ENCODE measurements at places on chromosomes 13 and 19.

- DNase-seq: no peak
Measured at GRCh38 chr19:40650749-40651305, 39.6 kb downstream of the NUMBL start.

DNA sequence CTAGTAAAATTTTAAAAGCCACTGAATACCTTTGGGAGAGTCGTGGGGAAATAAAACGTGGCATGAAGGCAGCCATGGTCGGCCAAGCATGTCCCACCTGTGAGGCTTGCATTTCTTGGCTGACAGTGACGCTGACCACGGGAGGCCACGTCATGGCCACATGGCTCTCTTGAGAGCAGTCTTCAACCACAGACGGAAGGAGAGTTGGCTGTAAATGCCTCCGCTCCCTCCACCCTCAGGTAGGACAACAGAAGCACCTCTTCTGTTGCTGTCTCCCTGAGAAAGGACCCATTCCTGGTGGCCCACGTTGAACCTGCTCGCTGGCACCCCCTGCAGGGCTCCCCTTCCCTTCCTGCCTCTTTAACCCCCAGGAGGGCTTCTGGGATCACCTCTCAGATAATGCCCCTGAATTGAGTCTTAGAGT, 10.6 kb upstream of the LRRC25 start:
- no peak for DNase-seq

GRCh38 chr13:81140675-81141074, 799.7 kb upstream of the SPRY2 start:
- DNase-seq: no peak

- DNase-seq: no peak
Measured at GRCh38 chr13:88704600-88705275, 1033.6 kb downstream of the SLITRK5 start.

DNA sequence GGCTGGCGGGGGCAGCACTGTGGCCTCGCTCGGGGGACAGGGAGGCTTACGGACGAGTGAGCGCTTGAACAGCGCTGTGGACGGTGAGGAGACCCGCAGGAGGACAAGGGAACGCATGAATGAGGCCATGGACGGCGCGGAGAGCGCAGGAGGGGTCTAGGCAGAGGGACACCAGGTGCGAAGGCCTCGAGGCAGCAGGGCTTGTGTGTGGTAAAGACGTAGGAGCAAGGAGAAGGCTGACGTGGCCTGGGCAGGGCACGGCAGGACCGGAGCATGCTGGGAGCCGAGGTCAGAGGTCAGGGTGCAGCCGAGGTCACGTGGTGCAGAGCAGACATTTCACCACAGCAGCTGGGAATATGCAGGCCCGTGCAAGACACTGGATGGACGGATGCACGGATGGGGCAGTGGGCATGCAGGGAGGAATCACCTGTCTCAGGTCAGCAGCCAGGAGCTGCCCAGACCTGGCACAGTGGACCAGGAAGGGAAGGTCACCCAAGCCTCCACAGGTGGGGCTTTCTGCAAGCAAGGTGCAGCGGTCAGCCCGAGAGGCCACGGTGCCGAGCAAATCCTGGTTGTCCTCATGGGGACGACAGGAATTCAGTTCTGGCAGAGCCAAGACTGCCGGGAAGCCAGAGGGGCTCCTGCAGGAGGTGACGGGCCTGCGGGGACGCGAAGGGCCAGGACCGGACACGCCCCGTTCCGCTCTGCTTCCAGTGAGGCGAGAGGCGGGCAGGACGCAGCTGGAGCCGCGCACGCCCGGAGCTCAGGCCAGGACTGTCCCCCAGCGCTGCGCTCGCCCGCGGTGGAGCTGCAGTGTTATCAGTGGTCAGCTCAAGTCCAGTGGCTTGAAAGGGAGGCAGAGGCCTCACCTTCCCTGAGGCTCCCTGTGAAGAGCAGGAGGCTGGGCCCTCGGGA, 72.2 kb downstream of the RASA3 start:
- no peak for DNase-seq

DNA sequence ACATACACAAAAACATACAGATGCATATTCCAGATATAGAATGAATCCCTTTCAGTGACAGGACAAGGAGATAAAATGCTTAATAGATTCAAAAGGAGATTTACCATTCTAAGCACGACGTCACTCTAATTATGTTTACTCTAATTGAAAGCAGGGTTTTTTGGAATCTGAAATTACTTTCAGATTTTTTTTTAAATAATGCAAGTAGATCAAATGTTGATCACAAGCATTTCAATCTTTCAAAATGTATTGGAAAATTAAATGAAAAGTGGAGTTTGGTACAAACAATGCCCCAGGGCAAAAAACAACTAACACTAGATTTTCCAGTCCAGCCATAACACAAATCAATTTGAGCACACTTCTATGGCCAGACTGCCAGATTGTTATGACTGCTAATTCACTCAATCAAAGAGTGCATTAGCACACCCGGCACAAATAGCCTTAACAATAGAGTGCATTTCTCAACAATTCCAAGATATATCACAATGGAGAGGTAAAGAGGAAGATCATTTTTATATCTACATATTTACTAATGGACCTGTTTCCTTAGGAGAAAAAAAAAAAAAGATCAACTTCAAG, 4.3 kb upstream of the DACH1 start:
- DNase-seq: no peak

- no peak for DNase-seq
Measured at GRCh38 chr13:48194379-48194754, 38.6 kb upstream of the ITM2B start.

DNA sequence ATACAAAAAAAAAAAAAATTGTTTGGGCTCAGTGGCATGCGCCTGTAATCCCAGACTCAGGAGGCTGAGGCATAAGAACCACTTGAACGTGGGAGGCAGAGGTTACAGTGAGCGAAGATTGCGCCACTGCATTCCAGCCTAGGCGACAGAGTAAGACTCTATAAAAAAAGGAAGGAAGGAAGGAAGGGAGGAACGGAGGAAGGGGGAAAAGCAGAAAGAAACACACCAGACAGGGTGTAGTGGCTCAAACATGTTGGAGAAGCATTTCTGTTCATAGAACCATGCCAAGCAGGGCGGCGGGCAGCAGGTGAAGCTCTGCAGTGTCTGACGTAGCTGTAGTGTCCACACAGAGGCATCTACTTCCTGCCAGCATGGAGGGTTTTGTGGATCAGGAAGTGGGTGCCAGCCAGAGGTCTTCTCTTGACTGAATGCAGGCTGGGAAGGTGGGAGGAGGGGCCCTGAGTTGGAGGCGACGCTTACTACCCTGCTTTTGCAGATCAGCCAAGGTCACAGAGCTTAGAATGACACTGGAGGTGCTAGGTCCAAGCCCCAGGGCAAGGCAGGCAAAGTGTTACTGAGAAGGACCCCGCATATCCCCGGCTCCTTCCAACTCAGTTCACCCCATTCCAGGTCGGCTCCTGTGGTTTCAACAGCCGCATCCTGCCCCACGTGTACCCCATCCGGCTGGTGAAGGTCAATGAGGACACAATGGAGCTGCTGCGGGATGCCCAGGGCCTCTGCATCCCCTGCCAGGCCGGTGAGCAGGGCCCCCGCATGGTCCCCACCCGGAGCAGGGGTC, 11.6 kb upstream of the PGLS start:
- DNase-seq: no peak

DNA sequence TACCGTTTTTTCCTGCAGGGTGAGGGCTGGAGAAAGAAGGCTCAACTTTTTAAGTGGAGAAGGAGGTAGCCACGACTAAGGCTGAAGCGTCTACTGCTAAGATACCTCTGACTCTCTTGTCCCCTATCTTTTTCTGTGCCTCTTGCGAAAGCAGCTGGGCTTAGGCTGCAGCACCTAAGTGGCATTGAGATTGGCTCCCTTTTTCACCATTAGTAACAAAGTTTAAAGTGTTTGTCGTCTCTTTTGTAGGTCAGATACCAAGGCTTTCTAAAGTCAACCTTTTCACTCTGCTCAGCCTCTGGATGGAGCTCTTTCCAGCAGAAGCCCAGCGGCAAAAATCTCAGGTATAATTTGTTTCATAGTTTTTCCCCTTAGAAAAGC, 887 bp downstream of the CDADC1 start:
- DNase-seq: no peak

- no peak for DNase-seq
Measured at GRCh38 chr19:28351761-28352160, 861.2 kb downstream of the UQCRFS1 start.

- no peak for DNase-seq
Measured at GRCh38 chr19:7986321-7987113, 18.9 kb downstream of the ELAVL1 start.

GRCh38 chr19:13985771-13986347, 20.3 kb downstream of the RFX1 start:
- DNase-seq: no peak

DNA sequence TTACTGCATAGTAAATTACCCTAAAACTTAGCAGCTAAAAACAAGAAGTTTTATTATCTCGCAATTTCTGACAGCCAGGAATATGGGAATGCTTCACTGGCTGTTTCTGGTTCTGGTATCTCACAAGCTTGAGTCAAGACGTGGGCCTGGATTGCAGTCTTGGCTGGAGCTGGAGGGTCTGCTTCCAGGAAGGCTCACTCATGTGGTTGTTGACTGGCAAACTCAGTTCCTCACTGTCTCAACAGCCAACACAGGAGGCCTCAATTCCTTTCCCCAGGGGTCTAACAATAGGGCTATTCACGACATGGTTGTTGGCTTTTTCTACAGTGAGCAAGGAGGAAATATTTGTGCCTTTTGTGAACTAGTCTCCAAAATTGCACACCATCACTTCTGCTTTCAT, 146.3 kb downstream of the GPC5 start:
- no peak for DNase-seq

DNA sequence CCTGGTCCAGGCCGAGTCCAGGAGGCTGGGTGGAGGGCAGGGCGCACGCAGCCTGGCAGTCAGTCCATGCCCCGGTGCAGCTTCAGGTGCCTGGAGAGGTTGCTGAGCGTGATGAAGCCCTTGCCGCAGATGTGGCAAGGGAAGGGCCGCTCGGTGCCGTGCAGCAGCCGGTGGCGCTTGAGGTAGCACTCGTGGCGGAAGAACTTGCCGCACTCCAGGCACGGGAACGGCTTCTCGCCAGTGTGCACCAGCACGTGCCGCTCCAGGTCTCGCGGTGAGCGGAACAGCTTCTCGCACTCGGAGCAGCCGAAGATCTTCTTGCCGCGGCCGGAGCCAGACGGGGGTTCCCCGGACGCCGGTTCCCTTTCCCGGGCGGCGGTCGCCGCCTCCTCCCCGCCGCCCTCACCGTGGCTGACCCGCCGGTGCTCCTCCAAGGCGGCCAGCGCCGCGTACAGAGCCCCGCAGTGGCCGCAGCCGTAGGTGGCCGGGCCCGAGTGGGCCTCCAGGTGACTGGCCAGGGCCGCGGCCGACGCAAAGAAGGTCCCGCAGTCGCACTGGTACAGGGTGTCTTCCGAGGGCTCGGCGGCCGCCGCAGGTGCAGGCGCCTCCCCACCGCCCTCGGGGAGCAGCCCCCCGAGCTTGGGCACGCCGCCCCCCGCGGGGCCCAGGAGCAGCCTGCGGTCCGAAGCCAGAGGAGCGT, 6.8 kb downstream of the FIZ1 start:
- no peak for DNase-seq

DNA sequence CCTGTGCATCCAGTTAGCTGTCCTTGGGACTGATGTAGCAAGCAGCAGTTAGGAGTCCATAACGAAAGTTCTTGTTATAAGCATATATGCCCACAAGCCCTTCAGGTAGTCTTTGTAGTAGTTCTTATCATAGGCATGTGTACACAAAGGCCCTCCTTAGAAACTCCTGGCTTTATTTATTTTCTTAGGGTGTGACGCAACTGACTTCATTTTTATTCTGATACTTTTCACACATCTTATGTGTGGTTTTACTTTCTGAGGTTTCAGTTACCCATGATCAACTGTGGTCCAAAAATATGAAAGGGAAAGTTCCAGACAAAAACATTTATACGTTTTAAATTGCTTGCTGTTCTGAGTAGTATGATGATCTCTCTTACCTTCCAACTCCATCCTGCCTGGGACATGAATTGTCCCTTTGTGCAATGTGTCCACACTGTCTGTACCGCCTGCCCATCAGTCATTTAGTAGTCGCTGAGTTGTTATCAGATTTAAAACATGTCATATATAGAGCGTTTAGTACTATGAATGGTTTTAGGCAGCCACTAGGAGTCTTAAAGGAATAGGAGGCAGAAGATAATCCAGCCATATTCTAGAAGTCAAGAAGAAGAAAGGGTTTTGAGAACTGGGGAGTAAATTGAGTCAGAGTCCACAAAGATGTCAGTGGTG, 19.4 kb downstream of the GPC5 start:
- no peak for DNase-seq

DNA sequence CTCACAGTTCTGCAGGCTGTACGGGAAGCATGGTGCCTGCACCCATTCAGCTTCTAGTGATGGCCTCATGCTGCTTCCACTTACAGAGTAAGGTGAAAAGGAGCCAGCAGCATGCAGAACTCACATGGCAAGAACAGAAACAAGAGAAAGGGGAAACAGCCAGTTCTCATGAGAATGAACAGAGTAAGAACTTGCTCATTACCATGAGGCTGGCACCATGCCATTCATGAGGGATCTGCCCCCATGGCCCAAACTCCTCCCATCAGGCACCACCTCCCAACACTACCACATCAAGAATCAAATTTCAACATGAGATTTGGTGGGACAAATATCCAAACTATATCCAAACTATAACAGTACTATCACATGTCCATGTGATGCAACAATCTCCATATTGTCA, 72.1 kb downstream of the KATNAL1 start:
- no peak for DNase-seq

DNA sequence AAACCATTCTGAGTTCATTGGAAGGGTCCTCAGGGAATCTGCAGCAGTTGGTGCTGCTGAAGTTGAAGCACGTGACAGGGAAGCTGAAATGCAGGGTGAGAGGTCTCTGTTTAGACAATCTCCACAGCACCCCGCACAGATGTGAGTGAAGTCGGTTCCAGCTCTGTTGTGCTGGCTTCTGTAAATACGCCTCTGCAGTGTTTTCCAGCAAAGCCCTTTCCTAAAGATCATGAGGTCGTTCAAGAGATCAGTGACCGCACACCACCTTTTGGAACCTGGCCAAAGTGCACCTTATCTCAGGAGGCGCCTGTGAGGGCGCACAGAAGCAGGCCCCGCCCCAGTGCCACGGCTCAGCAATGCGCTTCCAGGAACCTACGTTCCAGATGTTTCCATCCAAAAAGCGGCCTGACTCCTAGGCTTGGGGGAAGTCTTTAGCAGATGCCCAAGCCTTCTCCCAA, 10.8 kb downstream of the CUL4A start:
- no peak for DNase-seq

DNA sequence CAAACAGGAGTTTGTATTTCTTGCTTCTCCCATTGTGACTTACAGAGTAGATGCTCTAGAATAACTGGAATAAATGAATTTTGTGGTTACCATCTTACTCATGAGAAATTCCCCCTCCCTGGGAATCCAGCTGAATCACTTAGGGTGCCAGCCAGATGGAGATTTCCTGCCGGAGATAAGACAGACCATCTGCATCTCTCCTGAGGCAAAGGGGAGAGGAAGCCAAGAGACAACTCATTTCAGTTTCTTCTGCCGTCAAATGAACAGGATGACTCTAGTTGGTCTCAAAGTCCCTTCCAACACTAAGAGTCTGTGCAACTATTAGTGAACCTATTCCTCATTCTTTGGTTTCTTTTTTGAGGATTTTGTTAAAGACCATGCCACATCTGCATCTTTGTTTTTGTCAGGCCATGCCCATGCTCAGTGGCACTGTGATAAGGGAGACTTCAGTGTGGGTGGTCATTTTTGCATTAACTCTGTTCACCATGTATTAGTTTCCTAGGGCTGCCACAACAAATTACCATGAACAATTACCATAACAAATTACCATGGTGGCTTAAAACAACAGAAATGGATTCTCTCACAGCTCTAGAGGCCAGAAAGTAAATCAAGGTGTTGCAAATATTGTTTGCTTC, 112.8 kb downstream of the NDFIP2 start:
- no peak for DNase-seq

- no peak for DNase-seq
Measured at GRCh38 chr13:76470991-76471390, 415.2 kb downstream of the KCTD12 start.

- no peak for DNase-seq
Measured at GRCh38 chr13:45678282-45678681, 23.8 kb upstream of the CBY2 start.

Data from stimulated activated CD8-positive, alpha-beta memory T cell treated with anti-CD3 and anti-CD28 coated beads, Interleukin-12 subunit alpha, Interleukin-12 subunit beta, amount 100 ng/mL, for 1 hour (primary cell).